RWPE1 (cell line): ENCODE measurements at places on chromosomes 13 and 19.
A peak's percentile ranks its signal among the peaks of the same experiment; 100 is the strongest.

- DNase-seq, result peak; percentile 18
Measured at GRCh38 chr13:66994097-66994496, 236.0 kb downstream of the PCDH9 start.

- DNase-seq, result no peak
Measured at GRCh38 chr19:38034492-38034860, 127.5 kb downstream of the SIPA1L3 start.

DNA sequence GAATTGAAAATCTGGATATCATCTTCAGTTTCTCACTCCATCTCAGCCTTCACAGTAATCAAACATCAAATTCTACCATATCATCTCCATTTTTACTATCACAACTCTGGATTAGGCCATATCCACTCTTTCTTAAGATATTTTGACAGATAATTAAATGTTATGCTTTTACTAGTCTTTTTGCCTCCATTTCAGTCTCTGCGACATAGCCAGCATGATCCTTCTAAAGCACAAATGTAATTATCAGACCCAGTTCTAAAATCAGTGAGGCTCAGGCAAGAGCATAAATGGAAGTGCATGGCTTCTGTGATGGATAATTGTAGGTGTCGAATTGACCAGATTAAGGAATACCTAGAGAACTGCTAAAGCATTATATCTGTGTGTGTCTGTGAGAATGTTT is 307.7 kb downstream of the PCDH20 start:
- no peak for DNase-seq

- DNase-seq, result no peak
Measured at GRCh38 chr19:31803835-31804446, 454.7 kb upstream of the TSHZ3 start.

GRCh38 chr19:12778017-12778904 is 2.9 kb upstream of the HOOK2 start:
- peak; percentile 58 for DNase-seq

DNA sequence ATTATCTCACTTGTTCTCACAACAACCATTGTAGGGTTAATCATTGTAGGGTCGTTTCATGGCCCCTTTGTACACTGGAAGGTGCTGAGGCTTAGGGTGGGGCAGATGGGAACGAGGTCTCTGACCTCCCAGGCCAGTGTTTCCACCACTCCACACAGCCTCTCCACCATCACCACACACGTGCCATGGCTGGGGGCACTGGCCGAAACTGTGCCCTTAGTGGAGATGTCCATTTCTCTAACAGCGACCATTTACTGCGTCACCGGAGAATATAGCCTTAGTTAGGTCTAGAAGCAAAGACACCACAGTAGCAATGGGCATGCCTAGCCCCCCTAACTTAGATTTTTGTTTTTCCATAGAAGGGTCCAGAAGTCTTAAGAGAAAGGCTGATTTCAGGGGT is 36.5 kb downstream of the COL4A1 start:
- DNase-seq, result no peak

GRCh38 chr19:3346677-3347353 is 19.6 kb upstream of the NFIC start:
- no peak for DNase-seq

DNA sequence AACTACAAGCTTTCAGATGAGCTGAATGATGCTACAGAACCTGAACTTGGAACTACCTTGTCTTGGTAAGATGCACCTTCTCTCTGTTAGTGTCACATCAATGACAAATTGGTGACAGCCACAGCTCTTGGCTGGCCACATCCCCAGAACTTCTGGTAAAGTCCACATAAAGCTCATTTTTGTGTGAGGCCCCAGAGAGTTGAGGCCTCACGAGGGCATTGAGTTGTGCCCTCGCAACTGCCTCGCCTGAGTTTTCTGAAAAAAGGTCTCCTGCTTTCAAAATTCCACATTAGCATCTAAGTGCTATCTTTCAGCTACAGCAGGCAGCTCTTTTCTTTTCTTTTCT is 42.6 kb downstream of the MRPL57 start:
- no peak for DNase-seq

GRCh38 chr13:111853721-111854120 is 213.2 kb upstream of the SOX1 start:
- no peak for DNase-seq

DNA sequence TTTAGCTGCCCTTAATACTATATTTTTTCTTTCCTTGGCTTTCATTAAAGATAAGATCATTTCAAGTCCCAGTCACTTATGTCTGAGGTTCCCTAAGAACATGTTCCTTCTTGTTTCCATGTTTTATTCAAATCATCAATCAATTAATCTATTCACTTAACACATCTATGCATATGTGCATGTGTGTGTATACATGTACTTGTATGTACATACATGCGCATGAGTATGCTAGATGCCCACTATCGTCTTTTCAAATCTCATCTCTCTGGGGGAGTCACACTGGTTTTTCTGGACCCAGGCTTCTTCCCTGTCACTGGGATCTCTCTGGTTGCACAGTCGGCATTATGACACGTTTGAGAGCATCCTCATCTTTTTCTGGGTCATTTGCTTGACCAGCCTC is 108.9 kb downstream of the ZNF536 start:
- DNase-seq, result no peak

DNA sequence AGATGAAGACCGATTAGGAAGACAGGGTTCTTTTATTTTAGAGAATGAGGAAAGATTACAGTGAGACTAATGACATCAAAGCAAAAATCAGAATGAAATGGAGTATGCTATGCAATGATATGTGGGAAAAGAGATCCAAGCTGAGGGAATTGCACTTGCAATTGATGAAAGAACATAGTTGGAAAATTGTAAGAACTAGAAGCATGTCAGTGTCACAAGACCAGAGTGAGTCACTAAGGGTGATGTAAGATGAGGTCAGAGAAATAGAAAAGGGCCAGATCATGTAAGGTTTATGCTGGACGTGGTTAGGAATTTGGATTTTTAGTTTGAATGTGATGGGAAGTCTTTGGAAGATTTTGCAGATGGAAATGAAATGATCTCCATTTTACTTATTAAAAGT is 1937.3 kb downstream of the OLFM4 start:
- peak; percentile 22 for DNase-seq

DNA sequence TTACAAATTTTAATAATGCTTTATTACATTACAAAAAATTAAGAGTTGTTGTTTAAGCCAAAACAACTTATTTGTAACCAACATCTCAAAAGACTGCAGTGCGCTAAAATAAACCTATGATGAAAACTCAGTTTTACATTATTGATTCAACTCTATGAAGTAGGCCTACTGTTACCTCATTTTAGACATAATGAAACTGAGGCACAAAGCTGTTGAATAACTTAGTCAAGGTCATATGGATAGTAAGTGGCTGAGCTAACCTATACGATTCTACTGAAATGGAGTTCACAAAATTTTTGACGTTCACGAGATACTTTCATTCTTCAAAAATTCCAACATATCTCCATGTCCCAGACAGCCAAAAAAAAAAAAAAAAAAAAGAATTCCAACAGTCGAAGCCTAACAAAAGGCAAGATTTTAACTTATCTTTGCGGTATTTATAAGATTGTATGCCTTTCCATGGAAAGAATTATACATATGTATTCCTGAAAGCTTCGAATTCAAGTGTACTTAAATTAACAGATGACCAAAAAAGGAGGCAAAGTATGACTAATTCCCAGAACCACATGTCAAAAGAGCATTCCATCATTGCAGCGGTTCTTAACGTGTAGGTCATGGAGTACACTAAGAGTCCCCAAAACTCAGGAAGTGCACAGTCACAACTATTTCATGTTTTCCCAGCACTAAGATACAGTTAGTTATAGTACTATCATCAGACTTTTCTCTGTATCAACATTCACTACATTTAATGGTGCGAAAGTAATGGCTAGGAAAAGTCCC is 69.4 kb downstream of the PSPC1 start:
- peak; percentile 36 for DNase-seq

DNA sequence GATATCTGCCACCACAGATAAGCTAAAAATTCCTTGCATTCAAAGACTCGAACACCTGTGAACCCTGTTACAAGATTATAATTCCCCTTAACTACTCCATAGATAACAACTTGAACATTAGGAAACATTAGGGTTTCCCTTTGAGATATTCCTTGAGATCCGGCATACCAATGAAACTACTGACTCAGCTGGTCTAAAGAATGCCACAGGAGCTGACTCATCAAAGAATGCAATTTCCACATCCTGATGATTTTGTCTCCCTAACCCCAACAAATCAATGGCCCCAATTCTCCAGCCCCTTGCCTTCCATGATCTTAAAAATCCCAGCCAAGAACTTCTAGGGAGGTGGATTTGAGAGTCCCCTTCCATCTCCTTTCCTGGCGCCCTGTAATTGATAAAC is 35.6 kb upstream of the ZNF599 start:
- peak; percentile 67 for DNase-seq

GRCh38 chr19:29753190-29753933 is 38.3 kb upstream of the C19orf12 start:
- no peak for DNase-seq

GRCh38 chr19:9073806-9074205 is 13.1 kb upstream of the OR1M1 start:
- DNase-seq, result no peak

GRCh38 chr19:47780215-47780551 is 1.7 kb downstream of the SELENOW start:
- DNase-seq, result no peak

- DNase-seq, result no peak
Measured at GRCh38 chr19:1278074-1278473, 2.7 kb downstream of the FAM174C start.

- no peak for DNase-seq
Measured at GRCh38 chr19:10884274-10884673, 12.9 kb downstream of the CARM1 start.

DNA sequence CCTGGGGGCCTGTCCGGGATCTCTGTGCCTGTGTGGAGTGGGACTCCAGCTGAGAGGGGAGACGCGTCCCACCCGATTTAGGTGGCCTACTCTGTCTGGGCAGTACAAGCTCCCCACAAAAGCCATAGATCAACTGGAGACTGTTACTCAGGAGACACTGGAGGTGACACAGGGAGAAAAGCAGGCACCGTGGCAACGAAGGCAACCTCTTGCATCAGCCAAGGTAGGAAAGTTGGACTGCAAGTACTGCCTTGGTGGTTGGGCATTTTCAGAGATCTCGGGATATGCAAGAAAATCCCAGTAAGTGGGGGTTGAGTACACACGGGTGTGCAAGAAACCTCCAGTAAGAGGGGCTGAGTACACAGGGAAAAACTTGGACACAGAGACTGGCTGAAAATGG is 1060.0 kb upstream of the MIR17HG start:
- no peak for DNase-seq

DNA sequence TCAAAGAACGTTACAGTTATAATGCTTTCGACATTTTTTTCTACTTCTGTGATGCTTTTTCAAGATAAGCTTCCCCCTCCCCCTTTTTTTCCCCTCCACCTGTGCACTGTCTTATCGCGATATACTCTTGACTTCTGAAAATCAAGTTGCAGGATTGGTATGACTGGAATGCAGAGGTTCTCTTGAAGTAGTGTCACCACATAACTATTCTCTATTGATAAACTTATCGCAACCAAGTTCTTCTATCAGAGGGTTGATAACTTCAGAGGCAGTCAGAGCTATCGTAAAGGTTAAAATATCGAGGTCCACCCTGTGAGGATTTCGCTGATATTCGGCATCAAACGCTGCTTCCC is 820 bp downstream of the EID2 start:
- DNase-seq, result peak; percentile 66

GRCh38 chr13:42056583-42056982 is 8.1 kb downstream of the DGKH start:
- no peak for DNase-seq

DNA sequence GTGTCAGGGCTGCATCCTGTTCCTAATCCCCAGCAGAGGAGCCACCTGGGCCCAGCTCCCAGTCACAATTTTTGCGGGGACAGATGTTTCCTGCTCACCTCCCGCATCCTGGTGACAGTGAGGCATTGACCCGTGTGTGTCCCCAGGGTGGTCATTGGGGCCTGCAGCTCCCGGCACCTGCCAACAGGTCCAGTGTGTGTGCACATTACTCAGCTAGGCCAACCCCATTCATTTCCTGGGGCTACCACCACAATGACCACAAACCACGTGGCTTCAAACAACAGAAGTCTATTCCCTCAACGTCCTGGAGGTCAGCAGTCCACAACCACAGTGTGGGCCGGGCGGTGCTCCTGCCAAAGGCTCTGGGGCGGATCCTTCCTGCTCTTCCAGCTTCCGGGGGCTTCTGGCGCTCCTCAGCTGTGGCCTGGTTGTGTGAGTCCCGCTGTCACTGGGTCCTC is 11.9 kb upstream of the F2RL3 start:
- DNase-seq, result no peak

GRCh38 chr13:37747071-37747612 is 122.4 kb downstream of the TRPC4 start:
- DNase-seq, result peak; percentile 30

DNA sequence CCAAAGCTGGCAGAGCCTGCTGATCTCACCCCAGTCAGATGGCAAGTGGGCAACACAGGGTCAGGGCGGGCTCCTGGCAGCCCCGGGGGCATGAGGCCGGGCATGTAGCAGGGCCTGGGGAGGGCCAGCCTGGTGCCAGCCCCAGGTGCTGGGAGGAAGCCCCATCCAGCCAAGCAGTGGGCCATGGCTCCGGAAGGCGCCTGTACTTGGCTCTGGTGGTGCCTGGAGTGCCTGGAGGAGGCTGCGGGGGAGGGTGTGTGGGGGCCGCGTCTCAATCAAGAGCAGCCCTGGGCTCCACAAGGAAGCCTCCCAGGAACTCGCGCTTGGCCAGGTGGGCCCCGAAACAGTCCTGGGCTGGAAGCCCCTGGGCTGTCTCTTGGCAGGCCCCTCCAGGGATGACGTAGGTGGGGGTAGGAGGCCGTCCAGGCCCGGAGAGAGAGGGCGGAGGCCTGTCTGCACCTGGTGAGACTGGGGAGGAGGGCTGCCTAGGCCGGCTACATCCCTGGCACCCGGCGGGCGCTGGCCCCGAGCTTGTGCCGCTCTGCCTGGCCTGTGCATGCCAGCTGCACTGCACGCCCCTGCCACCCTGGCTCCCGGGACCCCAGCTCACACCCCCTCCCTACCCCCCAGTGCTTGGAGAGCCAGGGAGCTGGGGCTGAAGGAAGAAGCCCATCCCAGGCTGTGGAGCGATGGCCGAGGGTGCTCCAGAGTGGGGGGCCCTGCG is 45.9 kb downstream of the COMP start:
- no peak for DNase-seq

GRCh38 chr19:12779162-12779993 is 4.0 kb upstream of the HOOK2 start:
- no peak for DNase-seq

DNA sequence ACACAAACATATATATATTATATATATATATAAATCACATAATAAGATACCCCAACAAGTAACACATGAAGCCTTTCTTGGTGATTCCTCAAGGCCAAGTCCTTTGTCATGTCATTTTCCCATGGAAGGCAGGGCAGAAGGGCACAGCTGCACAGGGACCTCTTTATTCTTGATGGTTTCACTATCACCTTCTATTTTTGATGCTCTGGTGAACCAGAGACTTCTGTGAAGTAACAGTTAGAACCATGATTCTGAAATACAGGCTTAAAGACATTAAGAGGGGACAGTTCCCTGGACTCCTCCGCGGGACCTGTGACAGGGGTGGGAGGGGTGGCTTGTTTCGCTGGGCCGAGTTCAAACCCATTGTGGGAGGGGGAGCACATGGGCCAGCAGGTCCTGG is 104.0 kb downstream of the DGKH start:
- no peak for DNase-seq

- DNase-seq, result no peak
Measured at GRCh38 chr13:76825430-76825829, 60.8 kb downstream of the KCTD12 start.
